ENCODE measurements at places on chromosomes 2 and 18. TPM values are rescaled to one million over a fixed set of nuclear protein-coding genes. Genes with fewer than 3 reads are reported as not detected.

The TMEM87B gene
- total RNA-seq: 54.0 TPM

The AGXT gene
- total RNA-seq: not detected

The DNAH7 gene
- total RNA-seq: 0.09 TPM

The MOGAT1 gene
- not detected for total RNA-seq

The GDF7 gene
- total RNA-seq: 1.5 TPM

The RAMP1 gene
- total RNA-seq: 0.19 TPM

The CFAP65 gene
- total RNA-seq: under 0.01 TPM

Data from endothelial cell of coronary artery (primary cell).